Myocyte (in vitro differentiated cells): ENCODE measurements at places on chromosomes 7 and 10.

DNA sequence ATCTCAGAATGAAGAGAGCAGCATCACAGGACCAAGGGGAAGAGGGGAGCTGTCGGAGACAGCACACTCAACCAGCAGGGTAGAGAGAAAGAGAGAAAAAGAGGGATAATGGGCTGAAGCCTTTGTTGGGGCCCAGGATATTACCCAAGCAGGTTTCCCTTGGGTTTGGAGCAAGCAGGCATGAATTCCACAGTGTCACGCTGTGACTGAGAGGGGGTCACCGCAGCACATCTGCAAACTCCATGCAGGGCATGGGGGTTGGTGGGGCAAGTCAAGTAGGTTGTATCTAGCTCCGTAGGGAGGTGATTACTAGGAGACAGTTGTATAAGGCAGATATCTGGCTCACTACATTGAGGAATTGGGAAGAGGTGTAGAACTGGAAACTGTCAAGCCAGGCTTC is 42.2 kb upstream of the SEMA3E start:
- DNase-seq = no peak

DNA sequence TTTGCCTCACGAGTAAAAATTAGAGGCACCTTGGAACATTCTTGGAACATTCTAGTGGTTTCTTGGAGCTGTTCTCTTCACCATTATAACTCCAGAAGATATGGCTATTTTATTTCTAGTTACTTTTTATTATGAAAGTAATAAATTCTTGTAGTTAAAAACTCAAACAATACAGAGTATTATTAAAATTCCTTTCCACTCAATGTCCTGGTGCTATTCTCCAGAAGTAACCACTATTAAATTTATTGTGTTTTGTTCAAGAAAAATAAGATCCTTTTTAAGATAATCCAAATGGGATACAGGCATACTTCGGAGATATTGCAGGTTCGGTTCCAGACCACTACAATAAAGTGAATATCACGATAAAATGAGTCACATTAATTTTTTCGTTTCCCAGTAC is 68.6 kb downstream of the NOC3L start:
- DNase-seq = no peak

DNA sequence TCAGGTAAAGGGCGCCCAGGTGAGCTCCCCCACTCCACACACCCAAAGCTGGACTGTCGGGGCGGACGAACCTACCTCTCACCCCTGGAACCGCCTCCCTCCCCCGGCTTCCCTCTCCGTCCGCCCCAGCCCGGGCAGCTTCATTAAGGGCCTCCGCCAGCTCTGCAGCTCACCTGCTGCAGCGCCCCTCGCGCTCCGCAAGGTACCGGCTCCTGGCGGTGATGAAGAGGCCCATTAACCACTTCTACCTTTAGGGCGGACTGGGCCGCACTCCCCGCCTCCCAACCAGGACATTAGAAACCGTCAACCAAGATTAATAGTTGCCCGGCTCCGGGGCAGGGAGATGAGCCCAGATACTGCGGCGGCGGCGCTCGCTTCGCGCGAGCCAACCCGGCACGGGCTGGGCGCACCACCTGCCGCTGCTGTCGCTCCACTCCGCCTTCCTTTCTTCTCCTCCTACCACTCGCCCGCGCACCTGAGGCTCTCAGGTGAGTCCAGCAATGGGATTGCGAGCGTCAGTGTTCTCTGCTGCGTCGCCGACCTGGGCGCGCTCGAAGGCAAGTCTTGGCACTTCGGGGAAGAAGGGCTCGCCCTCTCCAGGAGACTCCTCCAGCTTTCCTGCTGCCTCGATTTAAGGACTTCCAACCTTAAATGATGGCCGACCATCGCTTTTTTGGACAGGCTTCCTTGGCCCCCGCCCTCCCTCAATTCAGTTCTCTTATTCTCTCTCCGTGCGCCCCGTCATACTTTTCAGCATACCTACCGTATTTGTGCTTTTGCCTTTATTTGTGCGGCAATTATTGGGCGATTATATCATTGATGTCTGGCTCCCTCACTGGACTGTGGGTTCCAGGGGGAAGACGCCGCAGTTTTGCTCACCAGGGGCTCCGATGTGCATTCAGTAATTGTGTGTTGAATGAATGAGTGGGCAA is 13.6 kb upstream of the KAZALD1 start:
- no peak for DNase-seq

GRCh38 chr7:134890246-134891240 is 95.8 kb upstream of the AGBL3 start:
- DNase-seq = peak; percentile 86

- DNase-seq = no peak
These were observed 81.1 kb downstream of the CTTNBP2 start for GRCh38 chr7:117791877-117792780.

GRCh38 chr10:126640401-126640800 is 30.1 kb downstream of the C10orf90 start:
- DNase-seq = peak; percentile 42

- DNase-seq = no peak
These were observed 233.8 kb upstream of the PRKCQ start for GRCh38 chr10:6813856-6814255.

GRCh38 chr10:133229265-133230043 is 563 bp upstream of the UTF1 start:
- no peak for DNase-seq

- DNase-seq = no peak
These were observed 20.1 kb upstream of the SMNDC1 start for GRCh38 chr10:110324805-110325280.

GRCh38 chr7:2505401-2505800 is 14.2 kb upstream of the LFNG start:
- DNase-seq = no peak

- no peak for DNase-seq
These were observed 33.0 kb downstream of the BTBD16 start for GRCh38 chr10:122304054-122304579.

DNA sequence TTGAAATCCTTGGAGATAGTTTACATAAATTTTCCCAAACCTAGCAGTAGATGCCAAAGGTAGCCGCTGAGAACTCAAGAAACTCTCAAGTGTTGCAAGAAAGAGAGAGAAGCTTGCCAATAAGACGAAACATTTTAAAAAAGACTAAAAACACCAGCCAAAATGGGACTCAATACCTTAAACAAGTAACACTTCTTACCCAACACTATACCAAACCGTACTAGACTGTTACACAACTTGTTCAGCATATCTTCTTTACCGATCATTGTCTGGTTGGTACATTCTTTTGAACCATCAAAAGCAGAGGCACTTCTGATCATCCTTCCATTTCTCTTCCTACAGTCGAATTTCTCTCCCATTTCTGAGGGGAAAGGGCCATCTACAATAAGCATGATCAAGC is 4.8 kb upstream of the PTPN12 start:
- no peak for DNase-seq

- DNase-seq = no peak
These were observed 1020.5 kb downstream of the LRMDA start for GRCh38 chr10:76451911-76452310.

- DNase-seq = peak; percentile 89
These were observed 127.9 kb downstream of the NRF1 start for GRCh38 chr7:129739427-129739826.

DNA sequence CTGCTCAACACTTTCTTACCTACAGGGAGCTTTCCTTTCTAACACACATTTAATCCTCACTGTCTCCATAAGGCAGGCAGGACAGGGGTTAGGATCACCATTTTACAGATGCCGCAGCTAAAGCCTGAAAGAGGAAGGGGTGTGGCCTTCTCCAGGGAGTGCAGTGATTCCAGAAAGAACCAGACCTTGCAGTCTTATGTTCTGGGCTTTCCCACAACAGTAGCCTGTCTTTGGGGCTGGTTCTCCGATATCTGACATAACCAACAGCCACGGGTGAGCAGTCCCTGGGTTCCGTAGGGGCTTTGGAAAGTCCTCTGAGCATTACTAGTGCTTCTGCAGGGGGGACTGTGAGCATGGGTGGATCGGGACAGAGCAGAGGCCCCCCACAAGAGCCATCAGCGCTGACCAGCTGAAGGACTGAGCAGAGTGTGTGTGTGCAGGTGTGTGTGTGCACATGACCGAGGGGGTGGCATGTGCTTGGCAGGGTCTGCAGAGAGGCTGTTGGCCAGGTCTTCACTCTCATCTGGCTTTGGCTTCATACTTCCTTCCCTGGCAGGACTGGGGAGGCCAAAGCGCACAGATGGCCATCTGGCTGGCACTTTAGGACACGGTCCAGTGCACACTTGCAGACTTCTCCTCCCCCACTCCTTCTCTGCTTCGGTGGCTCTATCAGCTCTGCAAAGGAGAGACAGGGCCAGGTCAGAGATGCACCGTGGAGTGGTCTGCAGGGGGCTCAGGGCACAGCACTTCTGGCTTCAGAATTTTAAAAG is 400.3 kb downstream of the RPS24 start:
- no peak for DNase-seq

- no peak for DNase-seq
These were observed 21.4 kb upstream of the RAPGEF5 start for GRCh38 chr7:22378199-22378980.

GRCh38 chr10:101906586-101907183 is 63.1 kb upstream of the KCNIP2 start:
- DNase-seq = no peak

- no peak for DNase-seq
These were observed 37.2 kb upstream of the OPTN start for GRCh38 chr10:13062803-13063202.

- DNase-seq = no peak
These were observed 143.8 kb upstream of the PCLO start for GRCh38 chr7:83306502-83306901.

GRCh38 chr7:131145770-131146169 is 181.9 kb upstream of the MKLN1 start:
- no peak for DNase-seq

DNA sequence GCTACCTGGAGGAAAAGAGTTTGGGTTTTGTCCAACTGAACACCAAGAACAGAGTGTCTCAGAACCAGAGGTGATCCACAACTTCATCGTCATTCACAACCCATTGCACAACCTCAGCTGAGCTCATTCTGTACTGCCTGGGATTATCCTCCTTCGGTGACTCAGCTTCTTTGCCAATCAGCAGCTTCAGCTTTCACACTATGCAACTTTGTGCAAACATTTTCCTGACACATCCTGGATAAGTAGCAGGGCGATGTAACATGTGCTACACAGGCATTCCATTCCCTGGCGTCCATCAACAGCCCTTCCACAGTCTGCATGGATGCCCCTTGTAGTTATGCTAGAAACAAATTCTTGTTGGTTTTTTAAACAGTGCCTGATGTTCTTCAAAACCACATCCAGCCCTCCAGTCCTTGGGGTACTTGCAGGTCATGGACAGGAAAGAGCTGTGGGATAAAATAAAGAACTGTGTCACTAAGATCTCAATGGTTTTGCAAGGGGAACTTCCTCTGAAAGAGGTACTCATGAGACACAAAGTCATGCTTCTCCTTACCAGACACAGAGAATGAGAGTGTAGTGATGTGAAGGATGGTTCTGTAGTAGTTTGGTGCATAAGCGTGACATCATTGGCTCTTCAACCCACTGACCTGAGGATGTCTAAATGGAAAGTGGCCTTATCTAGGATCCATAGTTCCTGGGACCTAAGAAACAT is 478.5 kb downstream of the KIF20B start:
- DNase-seq = peak; percentile 3

GRCh38 chr10:7185367-7185690 is 225.5 kb downstream of the SFMBT2 start:
- DNase-seq = no peak

- no peak for DNase-seq
These were observed 549 bp upstream of the DDX50 start for GRCh38 chr10:68900427-68901104.

GRCh38 chr7:12458520-12459131 is 55.0 kb upstream of the VWDE start:
- peak; percentile 74 for DNase-seq

DNA sequence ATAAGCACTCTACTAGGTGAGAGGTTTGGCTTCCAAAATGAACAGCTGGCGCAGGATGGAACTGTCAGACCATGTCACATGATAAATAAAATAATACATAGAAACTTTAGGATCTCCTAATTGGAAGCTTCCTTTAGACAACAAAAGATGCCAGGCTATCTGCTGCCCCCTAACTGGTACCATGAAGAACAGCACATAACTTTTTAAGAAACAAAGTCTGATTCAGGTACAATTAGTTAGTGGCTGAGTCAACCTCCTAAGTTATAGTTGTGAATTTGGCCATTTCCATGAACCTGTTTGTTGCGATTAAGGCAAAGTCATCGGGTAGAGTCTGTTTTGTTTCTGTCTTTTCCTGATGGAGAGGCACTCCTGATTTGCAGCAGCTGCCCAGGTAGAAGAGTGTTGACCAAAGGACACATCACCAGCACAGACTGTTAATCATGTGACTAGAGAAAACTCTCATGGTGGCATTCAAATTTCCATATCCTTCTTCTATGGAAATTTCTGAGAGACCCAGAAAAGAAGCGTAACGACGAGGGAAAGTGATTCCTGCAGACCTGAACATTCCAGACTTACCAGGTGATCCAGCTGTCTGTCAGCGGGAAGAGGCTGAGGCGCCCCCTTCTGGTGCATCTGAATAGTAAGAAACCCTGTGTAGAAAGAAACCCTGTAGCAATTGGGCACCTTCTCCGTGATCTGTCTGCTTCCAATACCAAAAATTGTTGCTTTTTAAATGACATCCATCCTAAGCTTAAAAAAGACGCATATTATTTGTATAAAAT is 8.6 kb upstream of the INHBA start:
- DNase-seq = peak; percentile 12

- no peak for DNase-seq
These were observed 89.2 kb upstream of the CTTNBP2 start for GRCh38 chr7:117962366-117962994.

- no peak for DNase-seq
These were observed 16.6 kb upstream of the TAS2R60 start for GRCh38 chr7:143426479-143427142.

DNA sequence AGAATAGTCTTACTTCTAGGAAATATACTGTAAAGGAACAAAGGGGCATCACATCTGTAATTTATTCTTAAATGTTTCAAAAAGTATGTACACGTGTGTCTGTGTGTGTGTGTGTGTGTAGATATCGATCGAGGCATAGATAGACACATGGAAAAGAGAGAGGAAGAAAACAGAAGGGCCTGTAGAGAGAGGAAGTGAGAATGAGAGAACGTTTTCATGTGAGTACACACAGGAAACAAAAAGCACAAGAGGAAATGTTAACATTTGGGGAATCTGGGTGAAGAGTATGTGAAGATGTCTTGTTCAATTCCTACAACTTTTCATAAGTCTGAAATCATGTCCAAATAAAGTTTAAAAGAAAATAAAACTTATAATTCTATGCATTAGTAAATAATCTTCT is 286.5 kb upstream of the SORCS1 start:
- DNase-seq = no peak

- no peak for DNase-seq
These were observed 33.9 kb downstream of the ANXA8 start for GRCh38 chr10:47449979-47450378.
